ENCODE measurements at places on chromosomes 7 and 10.

DNA sequence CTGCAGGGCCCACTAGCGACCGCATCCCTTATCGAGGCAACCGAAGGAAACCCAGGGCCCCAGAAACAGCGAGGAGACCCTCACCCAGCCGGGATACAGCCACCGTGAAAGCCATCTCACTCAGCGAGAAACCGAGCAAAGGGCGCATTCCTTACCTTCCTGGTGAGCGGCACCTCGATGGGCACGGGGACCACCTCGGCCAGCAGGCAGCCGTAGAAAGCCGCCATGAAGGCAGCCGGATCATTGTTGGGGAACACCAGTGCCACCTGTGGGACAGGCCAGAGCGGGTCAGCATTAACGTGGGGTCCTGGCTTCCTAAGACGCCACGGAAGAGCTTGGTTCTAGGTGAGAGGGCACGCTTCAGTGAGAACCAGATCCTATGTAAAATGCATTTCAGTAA is 263.7 kb downstream of the ZMYND11 start:
- no peak for DNase-seq

DNA sequence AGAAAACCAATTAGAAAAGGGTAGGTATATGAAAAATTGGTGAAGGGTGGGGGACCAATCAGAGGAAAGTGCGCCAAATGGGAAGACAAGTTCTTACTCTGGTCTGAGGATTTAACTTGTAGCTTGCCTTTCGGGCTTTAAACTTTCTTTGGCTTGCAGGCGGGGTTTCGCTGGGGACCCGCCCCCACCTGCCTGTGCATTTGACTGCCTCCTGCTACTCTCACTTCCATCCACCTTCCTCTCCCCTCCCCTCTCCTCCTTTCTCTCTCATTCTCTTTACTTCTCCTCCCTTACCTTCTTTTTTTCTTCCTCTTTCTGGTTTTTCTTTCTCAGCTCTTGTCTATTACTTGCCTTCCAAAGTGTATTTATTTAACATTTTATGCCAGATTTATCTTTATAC is 278.8 kb downstream of the DNAJB9 start:
- DNase-seq: no peak

DNA sequence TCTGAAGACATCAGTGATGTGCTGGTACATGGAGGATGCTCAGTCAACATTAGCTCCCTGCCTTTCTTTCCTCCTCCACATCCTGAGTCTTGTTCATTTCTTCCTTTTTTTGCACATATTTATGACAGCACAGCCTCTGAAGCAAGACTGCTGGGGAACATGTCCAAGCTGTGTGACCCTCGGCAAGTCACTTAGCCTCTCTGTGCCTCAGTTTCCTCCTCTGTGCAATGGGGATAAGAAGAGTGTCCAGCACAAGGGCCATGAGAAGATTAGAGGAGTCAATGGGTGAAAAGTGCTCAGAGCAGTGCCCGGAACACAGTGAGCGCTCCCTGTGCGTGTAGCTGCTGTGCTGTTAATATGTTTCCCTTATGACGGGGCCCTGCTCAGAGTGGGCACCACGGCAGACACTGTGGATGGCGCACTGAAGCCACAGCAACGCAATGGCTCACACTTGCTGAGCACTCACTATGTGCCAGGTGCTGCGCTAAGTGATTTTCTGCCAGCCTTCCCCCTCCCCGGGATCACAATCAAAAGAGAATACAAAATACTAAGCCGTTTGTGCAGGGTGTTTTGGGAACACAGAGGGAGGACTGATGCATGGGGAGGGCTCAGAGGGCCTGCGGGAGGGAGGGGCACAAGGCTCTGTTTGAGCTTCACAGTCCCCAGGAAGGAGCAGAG is 28.7 kb downstream of the ZCCHC24 start:
- DNase-seq: no peak

- no peak for DNase-seq
Observed at GRCh38 chr7:95470452-95470851, 15.3 kb upstream of the ASB4 start.

DNA sequence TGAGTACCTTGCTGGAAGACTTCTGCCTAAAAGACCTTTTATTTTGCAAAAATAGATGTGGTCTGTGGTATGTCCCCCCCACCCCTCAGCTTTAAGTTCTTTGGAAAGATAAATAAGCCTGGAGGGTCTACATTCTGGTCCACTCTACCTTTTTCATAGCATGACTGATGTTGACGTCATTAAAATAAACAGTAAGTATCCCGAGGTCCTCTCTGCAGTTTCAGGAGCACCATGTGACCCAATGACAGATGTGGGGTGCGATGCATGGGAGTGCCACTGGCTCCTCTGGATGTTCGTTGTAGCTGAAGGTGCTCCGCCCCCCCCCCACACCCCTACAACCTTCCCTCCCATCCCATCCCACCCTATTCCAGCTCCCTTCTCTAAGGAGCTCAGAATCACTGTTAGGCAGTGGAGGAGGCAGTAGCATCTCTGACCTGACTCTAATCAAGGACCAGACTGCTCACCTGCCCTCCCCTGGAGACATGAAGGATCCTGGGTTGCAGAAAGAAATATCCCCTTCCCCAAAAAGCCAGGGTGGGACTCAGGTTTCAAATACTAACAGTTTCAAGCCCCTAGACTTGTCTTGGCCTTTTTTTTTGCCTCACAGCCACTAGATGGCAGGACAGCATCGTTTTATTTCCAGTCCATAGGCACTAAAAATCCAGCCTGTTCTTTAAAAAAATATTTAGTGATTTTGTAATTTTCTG is 25.1 kb downstream of the CASP7 start:
- no peak for DNase-seq

DNA sequence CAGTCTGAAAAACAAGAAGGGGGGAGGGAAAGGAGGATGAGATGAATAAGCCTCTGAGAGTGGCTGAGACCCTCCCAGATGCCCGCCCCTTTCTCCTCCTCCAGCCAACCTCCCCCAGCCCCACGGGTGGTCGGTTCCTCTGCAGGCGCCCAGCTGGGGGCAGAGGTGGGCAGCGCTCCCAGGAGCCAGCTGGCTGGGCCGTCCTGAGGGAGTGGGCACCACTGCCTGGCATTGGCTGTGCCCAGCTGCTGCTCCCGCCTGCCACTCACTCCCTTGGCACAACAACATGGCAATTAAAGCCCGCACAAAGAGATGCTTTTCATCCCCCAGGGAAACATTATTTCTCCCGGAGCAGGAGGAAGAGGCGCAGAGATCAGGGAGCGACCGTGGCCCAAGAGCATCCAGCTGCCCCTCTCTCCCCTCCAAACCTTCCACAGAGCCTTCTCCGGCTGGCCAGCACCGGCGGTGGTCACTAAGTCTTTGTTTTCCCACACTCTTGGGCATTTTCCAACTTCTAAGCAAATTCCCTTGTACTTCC is 107.2 kb downstream of the SPDYE5 start:
- no peak for DNase-seq

- DNase-seq: no peak
Observed at GRCh38 chr10:86317949-86318725, 48.5 kb downstream of the GRID1 start.

DNA sequence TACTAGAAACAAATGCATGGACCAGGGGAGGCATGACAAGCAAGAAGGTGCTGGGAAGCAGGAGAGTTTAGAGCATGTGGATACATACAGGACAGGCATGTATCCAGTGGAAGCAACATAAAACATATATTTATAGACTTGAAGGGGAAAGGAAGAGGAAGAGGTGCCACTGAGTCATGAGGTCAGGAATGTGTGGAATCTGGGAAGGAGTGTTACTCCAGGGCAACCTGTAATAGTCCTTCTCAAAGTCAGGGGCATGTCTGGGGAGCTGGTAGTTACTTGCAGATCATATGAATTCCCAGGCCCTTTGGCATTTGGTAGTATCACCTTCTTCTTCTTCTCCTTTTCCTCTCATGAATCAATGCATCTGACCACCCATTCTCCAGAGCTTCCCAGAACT is 246.6 kb downstream of the XPNPEP1 start:
- no peak for DNase-seq

DNA sequence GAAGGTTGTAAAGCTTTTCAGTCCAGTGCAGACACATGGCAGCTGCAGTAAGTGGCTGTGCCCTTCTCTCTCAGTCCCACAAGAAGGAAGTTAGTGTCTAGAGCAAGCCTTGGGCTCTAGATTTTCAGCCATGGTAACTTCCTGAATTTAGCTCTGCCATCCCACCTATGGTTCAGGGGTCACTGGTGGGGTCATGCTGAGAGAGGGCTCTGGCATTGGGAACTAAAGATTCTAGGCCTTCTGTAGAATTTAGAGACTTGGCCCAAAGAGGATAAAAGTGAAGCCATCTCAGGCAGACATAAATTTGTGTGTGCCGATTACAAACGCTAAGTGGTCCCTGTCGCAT is 113.5 kb downstream of the COL13A1 start:
- no peak for DNase-seq

- DNase-seq: no peak
Observed at GRCh38 chr10:120076996-120077706, 184.6 kb downstream of the SEC23IP start.
